RKO (cell line): ENCODE measurements at places on chromosomes 4 and X.

- no peak for DNase-seq
Observed at GRCh38 chr4:176256921-176257320, 12.1 kb downstream of the ASB5 start.

DNA sequence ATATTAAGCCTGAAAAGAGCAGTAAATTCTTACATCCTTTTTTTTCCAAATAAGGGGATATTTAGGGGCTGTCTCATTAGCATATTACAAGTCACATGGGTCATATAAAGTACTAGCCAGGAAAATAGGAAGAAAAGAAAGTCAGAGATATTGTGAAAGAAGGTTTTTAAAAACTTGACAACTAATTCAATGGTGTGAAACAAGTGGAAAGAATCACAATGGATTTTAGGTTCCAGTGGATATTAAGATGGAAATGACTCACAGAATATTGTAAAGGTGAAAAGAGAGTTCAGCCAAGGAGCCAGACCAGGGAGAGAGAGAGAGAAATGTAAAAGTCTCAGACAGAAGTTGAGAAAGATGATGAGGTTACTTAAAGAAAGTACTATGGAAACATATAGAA, 297.2 kb downstream of the IQCM start:
- no peak for DNase-seq

- no peak for DNase-seq
Observed at GRCh38 chr4:74364652-74365491, at the start of gene EREG. Gene EREG, plus strand, starts transcription at chr4:74365145. Its CDS starts 164 bp downstream, at chr4:74365309.

DNA sequence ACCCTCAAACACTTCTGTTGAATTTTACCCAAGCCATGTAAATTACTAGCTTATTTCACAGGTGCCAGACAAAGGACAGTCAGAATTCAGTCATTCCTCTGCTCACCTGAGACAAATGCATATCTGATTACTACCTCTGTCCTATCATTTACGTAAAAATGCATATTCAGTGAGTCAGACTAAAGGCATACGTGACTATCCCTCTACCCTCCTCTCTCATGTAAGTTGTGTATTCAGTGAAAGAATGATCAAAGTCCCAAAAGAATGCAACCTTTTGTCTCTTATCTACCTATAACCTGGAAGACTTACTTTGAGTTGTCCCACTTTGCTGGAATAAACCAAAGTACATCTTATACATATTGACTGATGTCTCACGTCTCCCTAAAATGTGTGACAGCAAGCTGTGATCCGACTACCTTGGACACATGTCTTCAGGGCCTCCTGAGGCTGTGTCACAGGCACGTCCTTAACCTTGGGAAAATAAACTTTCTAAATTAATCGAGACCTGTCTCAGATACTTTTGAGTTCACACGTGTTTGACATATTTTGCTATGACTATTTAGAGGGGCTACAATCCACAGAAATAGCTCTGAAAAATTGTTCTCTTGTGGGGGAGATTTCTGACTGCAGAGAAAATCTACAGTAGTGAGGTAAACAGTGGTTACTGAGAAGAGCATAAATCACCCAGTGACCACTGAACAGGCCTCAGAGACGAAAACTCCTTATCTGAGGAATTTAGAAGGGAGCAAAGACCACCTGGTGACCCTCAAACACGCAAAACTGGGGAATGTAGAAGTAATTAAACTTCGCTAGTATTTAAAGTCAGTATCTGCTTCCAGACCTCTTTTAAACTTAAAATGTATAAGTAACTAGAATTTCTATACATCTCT, 1575.8 kb downstream of the STIM2 start:
- DNase-seq: no peak

DNA sequence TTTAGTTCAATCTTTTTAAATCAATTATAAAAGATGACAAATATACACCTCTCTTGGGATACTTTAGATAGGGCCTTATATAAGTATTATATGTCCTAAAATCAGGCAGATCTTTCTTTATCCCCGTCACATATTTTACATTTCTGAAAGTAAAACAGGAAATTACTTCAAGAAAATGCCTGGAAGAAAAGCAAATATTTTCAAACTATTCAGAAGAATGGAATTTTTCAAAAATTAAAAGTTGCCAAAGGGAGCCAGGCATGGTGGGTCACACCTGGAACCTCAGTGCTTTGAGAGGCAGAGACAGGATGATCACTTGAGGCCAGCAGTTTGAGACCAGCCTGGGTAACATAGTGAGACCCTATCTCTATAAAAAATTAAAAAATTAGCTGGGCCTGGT, 34.4 kb downstream of the MGARP start:
- DNase-seq: no peak

DNA sequence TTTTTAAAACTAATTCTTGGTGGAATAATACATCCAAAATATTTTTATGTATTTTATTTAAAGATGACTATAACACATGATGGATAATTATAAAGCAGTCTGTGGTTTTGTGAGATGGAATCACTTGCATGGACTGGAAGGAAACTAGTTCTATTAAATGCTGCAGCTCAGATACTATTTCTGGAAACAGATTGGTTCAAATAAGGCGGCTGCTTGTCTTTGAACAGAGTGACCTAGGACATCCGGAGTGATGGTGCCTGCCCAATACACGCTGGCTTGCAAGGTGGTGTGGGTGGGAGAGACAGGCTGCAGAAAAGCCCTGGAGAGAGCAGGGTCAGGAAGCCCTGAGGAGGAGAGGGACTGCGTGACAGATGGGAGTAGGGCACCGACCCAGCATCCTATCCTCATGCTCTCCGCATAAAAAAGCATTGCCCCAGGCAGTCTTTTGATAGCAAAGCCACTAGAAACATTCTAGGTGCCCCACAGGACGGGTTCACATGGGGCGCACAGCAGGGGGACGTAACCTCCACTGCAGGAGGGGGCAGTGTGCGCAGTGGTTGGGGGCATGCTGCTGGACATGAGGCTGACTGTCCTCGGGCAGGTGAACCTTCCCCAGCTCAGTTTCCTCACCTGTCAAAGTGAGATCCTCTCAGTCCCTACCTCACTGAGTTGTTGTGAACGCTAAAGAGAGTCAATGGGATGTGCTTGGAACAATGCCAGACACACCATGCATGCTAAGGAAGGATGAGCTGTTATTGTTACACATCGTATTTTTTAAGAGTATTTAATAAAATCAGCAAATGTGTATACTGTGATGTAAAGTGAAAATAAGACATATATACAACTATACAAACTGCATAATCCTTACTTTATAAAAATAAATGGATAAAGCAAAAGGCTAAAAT, 71.3 kb downstream of the EVC2 start:
- DNase-seq: no peak

GRCh38 chr4:45062935-45063545, 336.7 kb upstream of the GNPDA2 start:
- no peak for DNase-seq

- DNase-seq: no peak
Observed at GRCh38 chr4:63799166-63799565, 610.1 kb downstream of the TECRL start.

- DNase-seq: no peak
Observed at GRCh38 chr4:82799006-82799881, 648 bp upstream of the SCD5 start.

- peak; percentile 25 for DNase-seq
Observed at GRCh38 chrX:13790206-13791131, 26.4 kb downstream of the GPM6B start.

GRCh38 chr4:54971474-54971950, 153.9 kb downstream of the KDR start:
- peak; percentile 72 for DNase-seq

GRCh38 chr4:879729-880077, 52.4 kb downstream of the GAK start:
- no peak for DNase-seq

- no peak for DNase-seq
Observed at GRCh38 chr4:135277068-135277979, 1075.7 kb upstream of the PABPC4L start.

DNA sequence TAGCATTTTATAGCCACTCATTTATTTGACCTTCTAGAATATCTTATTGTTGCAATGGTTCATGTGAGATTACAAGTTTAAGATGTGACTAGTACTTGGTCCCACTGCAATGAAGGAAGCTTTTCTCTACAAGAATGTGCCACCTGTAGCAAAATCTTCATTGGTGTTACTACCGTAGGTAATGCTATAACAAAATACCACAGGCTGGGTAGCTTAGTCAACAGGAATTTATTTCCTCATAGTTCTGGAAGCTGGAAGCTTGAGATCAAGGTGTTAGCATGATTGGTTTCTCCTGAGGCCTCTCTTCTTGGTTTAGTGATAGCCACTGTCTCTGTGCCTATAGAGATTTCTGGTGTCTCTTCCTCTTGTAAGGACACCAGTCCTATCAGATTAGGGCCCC, 441.0 kb downstream of the GPM6A start:
- DNase-seq: no peak

DNA sequence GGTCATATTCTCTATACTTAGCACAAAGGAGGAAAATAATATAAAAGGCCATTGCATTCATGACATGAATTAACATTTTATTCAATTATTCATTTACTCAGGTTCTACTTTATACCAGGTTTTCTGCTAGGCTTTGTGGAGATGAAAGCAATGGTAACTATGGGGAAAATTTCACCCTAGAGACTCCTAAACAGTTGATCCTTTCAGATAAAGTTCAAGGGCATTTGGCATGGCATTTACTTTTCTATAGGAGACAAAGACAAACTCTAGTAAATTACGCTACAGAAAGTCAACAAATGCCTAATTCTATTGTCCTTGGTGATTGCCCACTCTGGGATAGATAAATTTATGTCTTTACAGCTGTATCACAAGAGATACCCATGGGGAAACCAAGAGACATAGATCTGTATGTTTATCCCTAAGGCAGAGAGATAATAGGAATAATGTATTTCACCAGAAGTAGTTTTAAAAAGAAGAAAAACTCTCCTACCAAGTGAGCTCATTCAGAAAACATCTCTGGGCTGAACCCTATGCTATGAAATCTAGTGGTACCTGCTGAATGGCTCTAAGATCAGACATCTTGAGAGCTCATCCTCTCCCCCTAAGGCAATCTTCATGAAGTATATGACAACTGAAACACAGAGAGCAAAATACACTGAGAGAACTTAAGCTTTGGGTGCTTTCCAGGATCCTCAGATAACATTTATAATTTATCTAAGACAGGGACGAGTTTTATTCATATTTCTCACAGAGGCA, 316.7 kb downstream of the ANTXR2 start:
- DNase-seq: no peak

- no peak for DNase-seq
Observed at GRCh38 chr4:63898961-63899360, 510.3 kb downstream of the TECRL start.

DNA sequence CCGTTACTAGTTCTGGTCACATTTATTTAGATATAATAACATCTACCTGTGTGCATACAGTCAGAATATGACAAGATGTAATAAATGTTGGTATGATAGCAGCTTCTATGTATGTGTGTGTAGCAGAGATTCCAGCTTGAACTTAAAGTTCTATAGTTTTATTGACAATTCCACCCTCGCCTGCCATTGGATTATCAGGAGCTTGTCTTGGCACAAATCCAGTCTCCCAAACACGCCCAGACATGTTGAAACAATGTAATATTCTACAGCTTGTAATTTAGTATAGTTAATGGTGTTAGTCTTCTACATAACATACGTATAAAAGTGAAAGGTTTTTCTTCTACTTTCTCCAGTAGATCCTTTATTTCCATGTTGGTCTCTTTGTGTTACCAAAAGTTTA, 44.4 kb downstream of the BBS12 start:
- DNase-seq: no peak

- DNase-seq: no peak
Observed at GRCh38 chr4:119138046-119138445, 2.4 kb downstream of the MYOZ2 start.

DNA sequence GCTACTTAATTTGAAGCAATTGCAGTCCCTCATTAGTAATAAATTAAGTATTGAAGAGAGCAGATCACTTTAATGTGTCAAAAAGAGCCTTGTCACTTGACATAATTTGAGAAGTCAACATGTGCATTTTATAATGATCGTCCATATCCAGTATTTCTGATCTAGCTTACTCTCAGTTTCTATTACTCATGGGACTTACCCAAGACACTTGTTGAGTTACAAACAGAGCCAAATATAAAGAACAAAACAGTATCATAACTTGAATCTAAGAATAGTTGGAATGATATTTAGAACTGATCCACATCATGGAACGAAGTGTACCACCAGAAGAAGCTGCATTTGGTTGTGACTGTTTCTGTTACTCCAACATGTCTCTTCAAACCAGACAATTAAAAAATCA, 54.7 kb downstream of the SLITRK4 start:
- no peak for DNase-seq

GRCh38 chr4:161813889-161814288, 349.9 kb downstream of the FSTL5 start:
- no peak for DNase-seq

GRCh38 chr4:164695650-164696049, 58.3 kb upstream of the SMIM31 start:
- DNase-seq: no peak
